ENCODE measurements at places on chromosomes 4 and X.

GRCh38 chr4:7677086-7677485 lies 242.4 kb upstream of the PSAPL1 start:
- DNase-seq = no peak

DNA sequence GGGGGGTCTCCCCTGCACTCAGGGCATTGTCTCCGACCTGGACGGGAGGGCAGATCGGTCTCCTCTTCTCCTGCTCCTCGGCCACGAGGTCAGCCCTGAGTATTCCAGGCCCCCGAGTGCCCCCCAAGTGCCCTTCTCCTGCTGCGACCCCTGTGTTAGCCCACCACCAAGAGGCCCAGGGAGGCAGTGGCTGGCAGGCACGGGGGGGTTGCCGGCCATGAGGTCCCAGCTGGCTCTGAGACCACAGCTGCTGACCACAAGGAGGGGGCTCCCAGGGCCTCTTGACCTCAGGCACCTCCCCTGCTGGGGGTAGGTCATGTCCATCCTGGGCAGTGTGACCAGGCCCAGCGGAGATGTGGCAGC lies 186.1 kb upstream of the PSAPL1 start:
- DNase-seq = no peak

DNA sequence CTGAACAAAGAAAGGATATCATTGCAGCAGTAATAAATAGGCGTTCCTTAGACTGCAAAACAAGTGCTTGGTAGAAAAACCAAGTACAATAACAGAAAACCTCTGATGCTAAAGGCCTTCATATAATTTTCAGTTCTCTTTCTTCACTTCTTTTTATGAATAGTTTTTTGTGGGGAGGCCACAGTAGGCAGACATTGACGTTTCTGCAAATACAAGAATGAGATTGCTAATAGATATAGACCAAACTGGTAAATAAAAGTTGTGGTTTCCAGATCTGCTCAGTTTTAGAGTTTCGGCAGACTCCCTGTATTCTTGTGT lies 57.0 kb upstream of the RAP1GDS1 start:
- DNase-seq = no peak

DNA sequence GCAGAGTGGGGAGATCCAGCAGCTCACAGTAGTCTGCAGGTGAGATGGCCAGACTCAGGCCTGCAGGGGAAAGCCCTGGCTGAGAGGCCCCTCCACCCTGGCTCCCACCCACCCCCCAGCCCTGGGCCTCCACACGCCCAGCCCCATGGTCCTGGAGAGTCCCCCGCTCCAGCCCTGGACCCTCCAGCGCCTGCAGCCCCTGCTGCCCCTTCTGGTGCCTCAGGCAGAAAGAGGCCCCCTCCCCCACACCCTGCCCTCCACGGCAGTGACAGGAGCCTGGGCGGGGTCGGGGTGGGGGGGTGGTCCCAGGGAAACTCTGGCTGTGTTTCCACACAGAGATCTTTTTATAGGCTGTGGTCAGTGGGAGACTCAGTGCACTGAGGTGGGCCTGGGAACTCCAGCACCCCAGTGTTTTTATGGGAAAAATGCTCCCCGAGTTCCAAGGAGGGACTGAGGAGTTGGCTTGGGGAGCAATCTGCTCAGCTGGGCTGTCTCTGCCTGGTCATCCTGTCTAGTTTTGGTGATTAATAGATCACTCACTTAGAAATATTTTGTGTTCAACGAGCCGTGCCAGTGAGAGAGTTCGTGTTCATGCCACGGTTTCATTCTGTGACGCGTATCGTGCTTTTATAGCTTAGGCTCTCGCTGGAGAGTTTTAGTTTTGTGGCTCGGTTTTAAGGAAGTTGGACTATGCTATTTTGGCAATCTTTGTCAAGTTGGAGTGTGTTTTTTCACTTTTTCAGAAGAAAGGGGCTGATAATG lies 53.1 kb upstream of the HGFAC start:
- no peak for DNase-seq

DNA sequence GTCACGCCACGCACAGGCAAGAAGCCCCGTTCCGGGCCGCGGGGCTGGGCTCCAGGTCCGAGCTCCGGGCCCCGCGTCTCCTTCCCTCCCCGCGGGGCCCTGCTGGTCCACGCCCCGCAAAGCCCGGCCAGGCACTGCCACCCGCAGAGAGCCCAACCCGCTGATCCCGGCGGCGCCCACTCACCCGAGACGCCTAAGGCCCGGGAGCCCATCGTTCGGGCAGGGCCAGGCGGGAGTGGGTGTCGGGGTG lies 870 bp downstream of the PDZD4 start:
- DNase-seq = no peak

- DNase-seq = no peak
Measured at GRCh38 chr4:124941267-124941666, 228.7 kb upstream of the ANKRD50 start.

- no peak for DNase-seq
Measured at GRCh38 chrX:24395775-24396174, 35.3 kb downstream of the SUPT20HL1 start.

GRCh38 chrX:1483843-1484637 lies 31.3 kb upstream of the ASMTL start:
- DNase-seq = no peak

DNA sequence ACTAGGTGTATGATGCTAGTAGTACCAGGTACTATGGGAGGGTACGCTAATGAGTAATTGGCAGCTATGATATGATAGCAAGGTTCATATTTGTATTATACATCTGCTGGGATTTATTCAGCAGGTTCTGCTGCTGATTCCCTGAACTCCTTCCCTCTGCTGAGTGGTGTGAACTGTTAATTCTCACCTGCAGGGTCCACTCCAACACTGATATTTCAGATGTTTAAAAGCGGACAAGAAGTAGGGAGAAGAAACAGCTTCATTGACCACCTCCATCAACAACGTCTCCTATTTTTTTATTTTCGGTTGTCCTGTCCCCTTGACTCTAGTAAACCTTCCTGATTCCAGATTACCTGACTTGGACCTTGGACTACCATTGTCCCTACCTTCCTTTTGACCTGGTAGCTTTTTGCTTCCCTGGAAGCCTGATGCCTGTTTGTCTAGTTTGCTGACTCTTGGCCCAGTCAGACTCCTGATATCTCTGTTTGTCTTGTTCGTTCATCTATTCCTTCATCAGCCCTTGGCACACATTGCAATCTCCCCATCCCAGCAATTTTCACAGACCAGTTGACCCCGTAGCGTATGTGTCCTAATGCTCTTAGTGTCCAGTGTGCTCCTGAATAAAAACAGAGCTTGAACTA lies 34.0 kb upstream of the RNF128 start:
- DNase-seq = no peak

GRCh38 chr4:62359441-62360155 lies 1159.5 kb downstream of the ADGRL3 start:
- DNase-seq = no peak

DNA sequence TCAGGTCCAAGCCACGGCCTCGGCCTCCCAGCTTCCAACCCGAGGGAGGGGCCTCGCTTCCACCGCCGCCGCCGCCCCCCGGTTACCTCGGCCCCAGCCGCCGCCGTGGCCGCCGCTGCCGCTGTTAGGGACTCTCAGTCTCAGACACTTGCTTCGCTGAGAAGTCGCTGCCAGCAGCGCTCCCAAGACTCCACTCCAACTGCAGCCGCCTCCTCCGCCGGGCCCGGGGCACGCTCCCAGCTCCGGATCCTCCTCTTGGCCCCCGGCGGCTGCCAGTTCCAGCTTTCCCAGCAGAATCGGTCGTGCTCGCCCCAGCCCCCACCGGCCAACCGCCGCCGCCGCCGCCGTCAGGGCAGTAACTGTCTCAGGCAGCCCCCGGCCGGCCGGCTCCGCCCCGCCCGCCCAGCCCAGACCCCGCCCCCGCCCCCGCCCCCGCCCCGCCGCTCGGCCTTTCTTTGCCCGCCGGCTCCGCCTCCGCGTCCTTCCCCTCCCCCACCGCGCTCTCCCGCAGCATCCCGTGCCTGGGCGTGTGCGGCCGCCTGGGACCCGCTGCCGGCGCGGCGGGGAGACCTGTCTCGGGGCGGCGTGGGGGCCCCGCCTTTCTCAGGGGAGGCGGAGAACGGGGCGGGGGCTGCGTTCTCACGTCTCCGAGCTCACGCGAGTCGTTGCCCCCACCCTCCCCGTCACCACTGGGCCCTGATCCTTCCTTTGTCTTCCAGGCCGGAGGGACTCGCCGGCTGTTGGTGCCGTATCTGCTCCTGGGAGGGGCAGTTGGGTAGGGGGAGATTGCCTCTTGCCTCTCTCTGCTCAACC lies at the start of gene ANKRD50:
ANKRD50 (minus strand) TSS at position 361 of the 813 bp plus-strand sequence. CDS start 2,221 bp downstream, outside the sequence.
- peak; percentile 52 for DNase-seq

- no peak for DNase-seq
Measured at GRCh38 chr4:29051381-29051965, 1668.7 kb upstream of the PCDH7 start.

- DNase-seq = no peak
Measured at GRCh38 chr4:185096032-185096653, 46.9 kb upstream of the SLC25A4 start.

GRCh38 chrX:20729416-20729815 lies 462.7 kb upstream of the RPS6KA3 start:
- DNase-seq = no peak

- no peak for DNase-seq
Measured at GRCh38 chrX:101564651-101565050, 14.3 kb downstream of the ARMCX1 start.

DNA sequence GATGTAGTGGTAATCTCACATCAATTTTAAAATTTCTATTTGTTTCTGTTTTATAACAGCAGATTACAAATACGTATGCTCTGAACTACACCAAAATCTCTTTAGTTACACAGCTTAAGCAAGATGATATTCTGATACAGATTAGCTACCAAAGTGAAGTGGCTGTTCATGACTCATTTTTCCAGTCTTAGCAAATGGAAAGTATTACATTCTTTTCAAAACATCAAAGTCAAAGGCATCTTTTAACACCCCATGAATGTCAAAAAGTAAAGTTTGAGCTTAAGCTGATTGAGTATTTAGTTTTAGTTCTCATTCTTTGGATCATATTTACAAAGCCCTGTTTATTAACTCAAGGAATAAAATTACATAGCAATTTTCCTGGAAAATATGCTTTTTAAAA lies 6.6 kb upstream of the HPGDS start:
- DNase-seq = no peak

DNA sequence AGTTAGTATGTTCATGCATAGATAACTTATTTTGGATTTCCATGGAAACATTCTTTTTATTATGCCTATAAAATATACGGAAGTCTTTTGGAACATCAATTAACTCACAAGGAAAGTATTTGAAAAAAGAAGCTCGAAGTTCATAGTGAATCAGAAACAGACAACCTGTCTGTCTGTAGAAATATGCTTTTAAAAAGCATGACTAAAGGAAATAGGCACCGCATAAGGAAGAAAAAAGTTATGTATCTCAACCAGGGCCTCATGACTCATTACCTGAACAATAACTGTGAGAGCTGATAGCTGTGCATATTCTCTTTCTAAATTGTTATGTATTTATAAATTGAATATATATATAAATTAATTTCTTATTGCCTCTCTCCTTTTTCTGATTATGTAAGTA lies 324.1 kb downstream of the TLL1 start:
- DNase-seq = no peak

- DNase-seq = no peak
Measured at GRCh38 chr4:130080872-130081451, 985.0 kb downstream of the C4orf33 start.

DNA sequence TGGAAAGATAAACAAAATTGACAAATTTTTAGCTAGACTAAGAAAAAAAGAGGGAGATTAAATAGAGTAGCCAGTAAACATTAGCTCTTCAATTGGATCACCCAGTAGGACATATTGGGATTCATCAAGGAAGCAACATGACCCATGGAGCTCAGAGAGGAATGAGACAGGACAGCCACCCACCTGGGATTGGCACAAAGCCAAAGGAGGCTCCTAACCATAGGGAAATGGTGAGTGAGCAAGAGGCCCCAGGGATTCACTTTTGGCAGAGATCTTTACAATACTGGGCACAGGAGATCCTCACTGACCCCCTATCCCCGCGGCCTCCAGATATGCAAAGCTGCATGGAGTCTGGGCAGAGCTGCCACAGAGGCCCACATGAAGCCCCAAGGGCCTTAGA lies 34.8 kb upstream of the CXCL6 start:
- DNase-seq = no peak

- DNase-seq = no peak
Measured at GRCh38 chr4:80128941-80129340, 55.9 kb upstream of the ANTXR2 start.

DNA sequence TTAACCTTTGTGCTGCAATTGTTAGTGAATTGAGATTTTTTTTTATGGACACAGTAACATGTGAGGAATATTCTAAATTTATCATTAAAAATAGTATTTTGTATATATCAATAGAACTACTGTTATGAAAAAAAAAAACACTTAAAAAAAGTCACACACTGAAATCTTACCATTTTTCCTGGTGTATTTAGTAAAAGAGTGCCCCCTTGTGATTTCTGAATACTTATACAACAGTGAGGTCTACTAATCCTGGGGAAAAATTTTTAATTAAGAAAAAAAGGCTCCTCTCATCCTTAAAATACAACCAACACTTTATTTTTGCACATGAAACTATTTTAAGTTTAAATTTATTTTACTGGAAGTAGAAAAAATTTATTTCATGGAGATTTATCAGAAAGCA lies 56.4 kb upstream of the SPOCK3 start:
- DNase-seq = no peak

GRCh38 chr4:137981277-137981676 lies 260.9 kb downstream of the SLC7A11 start:
- DNase-seq = no peak

DNA sequence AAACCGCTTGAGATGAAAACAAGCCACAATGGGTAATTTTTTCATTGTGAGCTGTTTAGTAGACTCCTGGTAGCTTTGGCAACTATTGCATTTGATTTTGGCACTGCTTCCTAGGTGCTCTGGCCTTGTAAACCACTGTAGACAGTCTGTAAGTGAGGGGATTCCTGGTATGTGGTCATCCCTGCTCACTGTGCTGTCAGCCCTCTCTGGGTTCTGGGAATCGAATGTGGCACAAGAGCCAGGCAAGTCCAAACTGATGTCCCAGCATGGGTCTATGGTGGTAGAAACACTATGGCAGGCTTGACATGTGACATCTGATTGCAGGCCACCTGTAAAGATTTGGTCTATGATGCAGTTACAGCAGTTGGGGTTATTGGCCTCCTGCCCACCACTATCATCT lies 2.5 kb downstream of the USP51 start:
- no peak for DNase-seq

DNA sequence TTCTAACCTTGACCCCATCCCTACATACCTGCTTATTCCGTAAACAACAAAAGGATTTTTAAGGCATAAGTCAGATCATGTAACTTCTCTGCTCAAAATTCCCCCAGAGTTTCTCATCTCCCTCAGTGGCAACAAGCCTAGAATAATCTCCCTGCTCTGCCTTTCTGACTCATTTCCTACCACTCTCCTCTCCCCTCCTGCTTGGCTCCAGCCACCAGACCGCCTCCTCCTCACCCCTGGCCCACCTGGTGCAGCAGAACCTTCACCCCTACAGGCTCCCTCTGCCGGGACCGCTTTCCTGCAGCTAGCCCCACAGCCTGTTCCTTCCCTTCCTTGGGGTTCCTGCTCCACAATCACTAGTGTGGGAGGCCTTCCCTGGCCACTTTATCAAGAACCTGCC lies 32.1 kb downstream of the TSPAN5 start:
- no peak for DNase-seq

- no peak for DNase-seq
Measured at GRCh38 chr4:168484626-168485025, 4.3 kb upstream of the DDX60L start.
